Naive thymus-derived CD4-positive, alpha-beta T cell (primary cell): ENCODE measurements at places on chromosomes 13 and 19.

DNA sequence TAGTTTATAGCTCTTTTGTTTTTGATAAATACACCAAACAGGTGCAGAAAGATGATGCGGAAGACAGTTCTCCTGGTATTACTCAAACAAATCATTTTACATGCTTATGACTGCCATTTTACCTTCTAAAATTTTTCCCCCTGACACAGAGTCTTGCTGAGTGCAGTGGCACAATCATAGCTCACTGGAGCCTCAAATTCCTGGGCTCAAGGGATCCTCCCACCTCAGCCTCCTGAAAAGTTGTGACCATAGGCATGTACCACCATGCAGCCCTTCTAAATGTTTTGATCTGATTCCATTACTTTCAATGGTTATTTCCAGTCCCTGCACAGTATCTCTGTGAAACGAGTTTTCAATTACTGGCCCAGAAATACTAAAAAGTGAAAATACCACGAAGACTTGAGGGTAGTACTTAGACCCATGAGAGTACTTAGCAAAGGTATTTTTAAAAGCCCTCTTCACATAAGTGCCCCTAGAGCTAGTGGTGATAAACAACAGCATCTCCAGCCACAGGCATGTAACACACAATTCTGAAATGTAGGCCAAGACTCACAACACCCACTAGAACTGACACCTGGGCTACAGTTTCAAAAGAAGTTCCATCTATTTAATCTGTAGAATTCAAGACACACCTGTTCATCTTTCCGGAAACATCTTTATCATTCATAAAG lies 11.3 kb downstream of the HSPH1 start:
- DNase-seq: no peak

GRCh38 chr13:68690567-68690966 lies 1417.1 kb upstream of the ATXN8OS start:
- no peak for DNase-seq

DNA sequence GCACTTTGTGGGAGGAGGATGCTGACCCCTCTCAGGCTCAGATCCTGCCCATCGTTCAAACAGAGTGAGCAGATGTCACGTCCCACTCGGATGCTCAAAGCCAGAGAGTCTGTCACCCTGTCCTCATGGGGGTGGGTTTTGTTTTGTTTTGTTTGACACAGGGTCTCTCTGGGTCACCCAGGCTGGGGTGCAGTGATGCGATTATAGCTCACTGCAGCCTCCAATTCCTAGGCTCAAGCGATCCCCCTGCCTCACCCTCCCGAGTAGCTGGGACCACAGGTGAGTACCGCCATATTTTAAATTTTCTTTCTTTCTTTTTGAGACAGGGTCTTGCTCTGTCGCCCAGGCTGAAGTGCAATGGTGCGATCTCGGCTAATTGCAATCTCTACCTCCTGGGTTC lies 4.0 kb downstream of the ADGRE2 start:
- DNase-seq: no peak

DNA sequence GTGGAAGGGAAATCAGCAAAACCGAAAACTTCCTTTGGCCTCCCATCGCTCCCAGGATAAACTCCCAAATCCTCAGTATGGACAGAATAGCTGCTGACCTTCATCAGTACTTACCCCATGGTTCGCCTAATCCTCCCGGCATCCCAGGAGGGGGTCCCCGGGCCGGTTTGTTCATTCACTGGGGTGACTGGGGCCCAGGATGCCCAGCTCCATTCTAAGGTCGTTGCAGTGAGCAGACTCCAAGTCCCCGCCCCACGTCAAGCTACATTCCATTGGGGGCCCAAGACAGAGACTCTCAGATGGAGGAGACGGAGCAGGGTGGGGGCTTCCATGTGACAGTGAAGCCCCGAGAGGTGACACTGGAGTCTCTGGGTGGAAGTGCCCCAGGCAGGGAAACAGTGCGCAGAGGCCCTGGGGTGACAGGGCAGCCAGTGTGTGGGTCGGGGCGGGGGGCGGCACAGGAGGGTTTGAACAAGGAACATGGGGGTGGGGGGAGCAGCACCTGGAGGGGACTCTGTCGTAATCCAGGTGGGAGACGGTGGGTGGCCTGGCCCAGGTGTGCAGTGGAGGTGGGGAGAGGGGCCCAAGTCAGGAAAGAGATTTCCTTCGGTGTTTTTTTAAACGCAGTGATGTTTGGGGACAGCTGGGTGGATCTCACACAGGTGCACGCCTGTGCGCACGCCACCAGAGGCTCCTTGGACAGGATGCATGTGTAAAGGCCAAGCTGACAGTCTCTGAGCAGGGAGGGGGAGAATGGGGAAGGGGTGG lies 5.1 kb downstream of the SSBP4 start:
- no peak for DNase-seq

GRCh38 chr19:21092109-21092508 lies 10.1 kb downstream of the ZNF714 start:
- DNase-seq: no peak

GRCh38 chr13:63198071-63198470 lies 1782.4 kb upstream of the PCDH20 start:
- no peak for DNase-seq

- no peak for DNase-seq
Observed at GRCh38 chr19:1618157-1619093, 13.2 kb upstream of the UQCR11 start.

DNA sequence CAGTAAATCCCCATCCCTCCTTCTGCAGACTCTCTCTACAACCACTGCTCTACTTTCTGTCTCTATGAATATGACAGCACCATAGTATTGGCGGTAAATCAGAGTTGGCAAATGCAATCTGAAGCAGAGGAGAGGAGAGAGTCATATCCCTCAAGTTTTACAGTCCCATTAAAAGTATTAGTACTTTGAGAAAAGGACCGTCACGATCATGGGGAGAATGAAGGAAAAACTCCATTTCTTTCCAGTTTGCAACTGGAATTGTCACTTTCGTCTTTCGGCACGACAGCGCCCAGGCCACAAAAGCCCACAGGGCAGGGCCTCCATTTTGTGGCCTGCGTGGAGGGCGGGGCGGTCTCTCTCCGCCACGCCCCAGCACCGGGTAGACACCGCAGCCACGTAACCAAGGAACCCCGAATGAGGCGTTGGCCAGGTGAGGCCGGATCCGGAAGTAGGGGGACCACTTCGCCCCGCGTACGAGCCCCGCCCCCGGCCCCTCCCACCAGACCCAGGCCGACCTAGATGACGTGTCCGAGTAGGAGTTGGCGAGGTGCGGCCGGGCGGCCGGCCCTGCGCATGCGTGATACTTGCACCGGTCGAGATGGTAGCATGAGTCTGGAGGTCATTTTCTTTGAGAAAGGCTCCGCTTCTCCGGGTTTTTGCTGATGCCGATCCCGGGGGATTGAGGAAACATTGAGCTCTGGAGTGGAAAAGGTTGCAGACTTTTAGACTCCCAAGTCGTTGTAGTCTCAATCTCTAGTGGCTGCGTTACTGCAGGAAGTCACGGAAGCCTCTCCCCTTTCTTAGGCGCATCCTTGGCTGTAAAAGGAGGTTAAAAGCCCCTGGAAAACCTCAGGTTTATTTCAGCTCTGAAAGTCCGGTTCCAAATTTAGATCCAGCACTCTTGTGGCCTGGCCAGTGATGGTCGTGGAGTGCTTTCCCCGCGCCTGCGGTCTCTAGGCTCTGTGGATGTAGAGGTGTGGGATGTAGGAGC lies 2.8 kb upstream of the TM9SF2 start:
- peak; percentile 93 for DNase-seq

- DNase-seq: no peak
Observed at GRCh38 chr13:52929846-52930245, 81.4 kb upstream of the PCDH8 start.

DNA sequence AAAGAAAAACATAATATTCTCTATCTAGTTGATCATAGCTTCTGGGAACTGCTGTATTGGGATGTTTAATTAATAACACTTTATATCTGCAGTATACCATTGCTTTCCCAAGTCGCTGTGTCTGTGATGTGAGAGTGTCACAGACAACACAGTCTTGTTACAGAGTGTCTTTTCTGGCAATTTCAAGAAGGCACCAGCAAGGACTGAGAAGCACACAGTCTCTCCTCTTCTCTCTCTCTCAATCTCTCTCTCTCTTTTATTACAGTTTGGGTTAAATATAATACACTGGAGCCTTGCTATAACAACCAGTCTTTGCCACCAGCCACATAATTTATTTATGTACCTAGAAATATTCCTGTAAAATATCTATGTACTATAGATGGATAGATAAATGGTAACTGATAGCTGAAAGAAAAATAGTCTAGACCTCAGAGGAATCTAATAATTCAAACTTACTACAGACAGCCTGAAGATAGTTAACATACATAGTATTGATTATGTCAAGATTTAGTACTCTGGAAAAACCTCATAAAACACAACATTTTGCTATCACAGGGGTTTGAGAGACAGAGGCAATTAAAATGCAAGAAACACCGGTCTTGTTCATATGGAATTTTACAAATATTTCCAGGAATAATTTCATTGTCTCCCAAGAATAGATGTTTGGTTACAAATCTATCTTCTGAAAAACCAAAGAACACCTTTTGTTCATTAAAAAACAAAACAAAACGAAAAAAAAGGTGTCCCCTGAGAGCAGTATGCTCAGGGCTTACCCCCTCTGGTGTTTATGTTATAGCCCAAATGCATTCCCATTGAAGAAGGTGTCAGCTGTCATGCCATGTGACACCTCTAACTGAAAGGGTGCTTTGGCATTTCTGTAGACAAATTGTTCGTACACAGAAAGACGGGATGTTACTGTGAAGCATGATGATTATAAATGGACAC lies 507.8 kb downstream of the TBC1D4 start:
- no peak for DNase-seq

DNA sequence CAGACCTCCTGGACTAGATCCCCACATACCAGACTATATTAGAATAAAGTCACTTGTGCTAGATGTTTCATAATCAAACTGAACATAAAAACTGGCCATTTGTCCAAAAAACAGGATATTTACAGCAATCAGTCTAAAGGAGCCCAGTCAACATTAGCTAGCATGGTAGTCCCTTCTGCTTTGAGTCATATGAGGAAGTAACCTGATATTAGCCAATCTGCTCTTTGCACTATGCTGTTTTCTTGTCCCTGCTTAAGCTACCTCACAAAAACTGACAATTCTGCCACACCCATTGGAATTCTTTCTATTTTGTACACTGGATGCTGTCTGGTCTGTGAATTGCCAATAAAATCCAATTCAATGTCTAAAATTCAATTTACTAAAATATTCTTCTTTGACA lies 1824.2 kb downstream of the OLFM4 start:
- no peak for DNase-seq

- no peak for DNase-seq
Observed at GRCh38 chr13:40236566-40237168, 429.8 kb downstream of the FOXO1 start.

- no peak for DNase-seq
Observed at GRCh38 chr13:86870444-86870843, 800.7 kb upstream of the SLITRK5 start.
